ENCODE measurements at places on chromosomes 11 and 22. TPM values are rescaled to one million over a fixed set of nuclear protein-coding genes. Genes with fewer than 3 reads are reported as not detected.
A peak's percentile ranks its signal among the peaks of the same experiment; 100 is the strongest.

Gene C1QTNF4
- total RNA-seq: 0.22 TPM

DNA sequence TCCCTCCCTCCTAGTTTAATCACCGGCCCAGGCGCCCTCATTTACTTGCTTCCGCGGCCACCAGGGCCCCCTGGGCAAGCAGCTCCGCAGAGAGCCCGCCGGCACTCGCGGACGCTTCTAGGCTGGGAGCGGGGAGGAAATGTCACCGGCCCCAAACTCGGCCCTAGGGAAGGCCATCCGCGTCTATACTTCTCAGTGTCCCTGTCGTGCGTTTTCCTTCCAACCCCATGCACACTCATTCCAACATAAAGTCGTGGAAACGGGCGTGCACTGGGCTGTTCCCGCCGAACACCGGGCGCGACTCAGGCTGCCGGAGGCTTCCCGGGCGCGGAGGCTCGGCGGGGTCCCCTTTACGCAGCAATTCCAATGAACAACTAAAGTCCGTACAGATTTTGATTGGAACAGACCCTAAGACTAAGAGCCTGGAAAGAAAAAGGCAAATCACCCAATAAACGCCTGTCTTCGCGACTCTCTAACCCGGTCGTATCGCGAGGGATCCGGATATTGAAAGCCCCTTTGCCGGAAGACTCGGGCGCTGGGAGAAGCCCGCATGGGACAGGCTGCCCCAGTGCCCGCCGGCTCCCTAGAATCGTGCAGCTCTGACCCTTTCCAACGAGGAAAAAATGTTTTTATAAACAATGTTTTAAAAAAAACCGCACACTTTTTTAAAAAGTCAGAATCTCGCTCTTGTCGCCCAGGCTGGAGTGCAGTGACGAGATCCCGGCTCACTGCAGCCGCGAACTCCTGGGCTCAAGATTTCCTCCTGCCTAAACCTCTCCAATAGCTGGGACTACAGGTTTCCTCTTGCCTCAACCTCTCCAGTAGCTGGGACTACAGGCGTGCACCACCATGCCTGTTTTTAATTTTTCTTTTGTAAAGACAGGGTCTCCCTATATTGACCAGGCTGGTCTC lies 1.3 kb upstream of the BARX2 start:
- peak; percentile 33 for DNase-seq

Gene FXYD2
- not detected for total RNA-seq

Gene CASP5
- total RNA-seq: not detected

Gene OR1S1
- not detected for total RNA-seq

Measured in PC-9 (cell line).